Uterus (tissue), 4 donors: ENCODE measurements at places on chromosomes 2 and 18. TPM values are rescaled to one million over a fixed set of nuclear protein-coding genes. Genes with fewer than 3 reads are reported as not detected.

DSC1 gene
- not detected for total RNA-seq

IRS1 gene
- 11.5 TPM for total RNA-seq

TCF23 gene
- 84.6 TPM for total RNA-seq

PROKR1 gene
- total RNA-seq = 0.27 TPM

NOSTRIN gene
- total RNA-seq = 192 TPM

FEV gene
- not detected for total RNA-seq

ARHGAP28 gene
- 6.2 TPM for total RNA-seq

ARHGEF4 gene
- total RNA-seq = 1.8 TPM

COX5B gene
- 444 TPM for total RNA-seq

RGPD4 gene
- not detected for total RNA-seq

ASB18 gene
- total RNA-seq = not detected

- no peak for DNase-seq
Observed at GRCh38 chr2:240386326-240386725, 49.1 kb upstream of the GPC1 start.

DNA sequence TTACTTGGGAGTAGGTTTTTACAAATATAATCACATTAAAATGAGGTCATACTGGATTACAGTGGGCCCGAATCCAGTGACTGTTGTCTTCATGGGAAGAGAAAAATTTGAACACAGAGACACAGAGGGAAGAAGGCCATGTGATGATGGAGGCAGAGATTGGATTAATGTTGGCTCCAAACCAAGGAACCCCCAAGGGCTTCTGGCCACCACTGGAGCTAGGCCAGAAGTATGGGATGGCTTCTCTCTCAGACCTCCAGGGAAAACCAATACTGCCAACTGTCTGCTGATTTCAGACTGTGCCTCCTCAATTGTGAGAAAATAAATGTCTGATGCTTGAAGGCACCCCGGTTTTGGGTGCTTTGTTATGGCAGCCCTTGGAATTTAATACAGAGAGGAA, 76.0 kb downstream of the ALPK2 start:
- no peak for DNase-seq

GRCh38 chr2:72689579-72690195, 136.1 kb downstream of the EXOC6B start:
- no peak for DNase-seq

DNA sequence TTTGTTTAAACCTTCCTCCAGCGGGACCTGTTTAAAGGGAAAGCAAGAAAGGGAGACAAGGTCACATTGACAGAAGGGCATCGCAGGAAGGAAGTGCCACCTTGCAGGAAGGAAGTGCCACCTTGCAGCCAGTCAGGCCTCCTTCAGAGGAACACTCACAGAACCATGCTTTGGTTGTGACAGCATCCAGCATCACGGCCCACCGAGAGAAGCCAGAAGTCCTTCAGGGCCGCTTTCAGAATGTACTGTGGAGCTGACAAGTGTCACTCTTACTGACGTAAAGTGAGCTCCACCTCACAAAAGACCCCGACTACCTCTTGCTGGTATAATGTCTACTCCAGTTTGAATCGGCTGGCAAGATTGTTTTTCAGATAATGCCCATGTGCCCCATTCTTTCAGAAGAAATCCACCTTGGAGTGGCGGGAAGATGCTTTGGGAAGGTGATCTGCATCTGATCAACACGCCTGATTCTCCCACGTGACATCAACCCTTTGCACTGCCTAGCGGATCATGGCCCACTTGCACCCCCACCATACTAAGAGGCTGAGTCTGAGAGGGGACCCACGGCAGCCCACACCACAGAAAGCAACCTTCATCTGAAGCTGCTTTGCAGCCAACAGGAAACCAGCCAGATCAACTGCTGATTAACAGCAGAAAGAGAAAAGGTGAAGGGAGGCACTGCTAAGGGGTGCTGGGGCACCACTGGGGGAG, 99.8 kb downstream of the UXS1 start:
- DNase-seq = no peak

DNA sequence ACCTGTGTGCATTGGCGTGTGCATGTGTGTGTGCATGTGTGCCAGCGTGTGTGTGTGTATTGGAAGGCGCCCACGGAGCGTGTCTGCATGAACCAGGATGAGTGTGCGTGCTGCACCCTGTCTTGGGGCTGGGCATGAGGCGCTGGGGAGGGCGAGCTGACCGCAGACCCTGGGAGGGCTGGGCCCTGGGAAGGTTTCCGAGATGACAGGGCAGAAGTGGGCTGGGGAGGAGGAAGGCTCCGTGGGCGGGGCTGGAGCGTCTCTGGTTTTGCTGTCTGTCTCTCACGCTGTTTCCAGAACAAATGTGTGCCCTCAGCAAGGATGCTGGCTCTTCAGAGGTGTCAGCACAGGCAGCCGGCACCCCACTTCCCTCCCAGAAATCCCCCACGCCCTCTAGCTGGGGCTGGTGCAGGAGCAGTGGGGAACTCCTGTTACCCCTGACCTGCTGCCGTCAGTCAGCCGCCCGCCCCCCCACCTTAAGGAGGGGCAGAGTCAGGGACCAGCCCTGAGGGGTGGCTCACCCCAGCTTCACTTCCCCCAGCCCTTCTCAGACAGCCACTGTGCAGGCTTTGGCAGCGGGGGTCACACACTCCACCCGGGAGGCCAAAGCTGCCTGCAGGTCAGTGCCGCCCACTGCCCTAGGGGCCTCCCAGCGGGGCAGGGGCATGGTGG, at the start of gene GPR35:
Gene GPR35 (plus strand): TSS at position 531 of the 672 bp plus-strand sequence. CDS start 4,473 bp downstream, outside the sequence.
- no peak for DNase-seq

GRCh38 chr2:43480874-43481273, 115.0 kb downstream of the THADA start:
- no peak for DNase-seq

DNA sequence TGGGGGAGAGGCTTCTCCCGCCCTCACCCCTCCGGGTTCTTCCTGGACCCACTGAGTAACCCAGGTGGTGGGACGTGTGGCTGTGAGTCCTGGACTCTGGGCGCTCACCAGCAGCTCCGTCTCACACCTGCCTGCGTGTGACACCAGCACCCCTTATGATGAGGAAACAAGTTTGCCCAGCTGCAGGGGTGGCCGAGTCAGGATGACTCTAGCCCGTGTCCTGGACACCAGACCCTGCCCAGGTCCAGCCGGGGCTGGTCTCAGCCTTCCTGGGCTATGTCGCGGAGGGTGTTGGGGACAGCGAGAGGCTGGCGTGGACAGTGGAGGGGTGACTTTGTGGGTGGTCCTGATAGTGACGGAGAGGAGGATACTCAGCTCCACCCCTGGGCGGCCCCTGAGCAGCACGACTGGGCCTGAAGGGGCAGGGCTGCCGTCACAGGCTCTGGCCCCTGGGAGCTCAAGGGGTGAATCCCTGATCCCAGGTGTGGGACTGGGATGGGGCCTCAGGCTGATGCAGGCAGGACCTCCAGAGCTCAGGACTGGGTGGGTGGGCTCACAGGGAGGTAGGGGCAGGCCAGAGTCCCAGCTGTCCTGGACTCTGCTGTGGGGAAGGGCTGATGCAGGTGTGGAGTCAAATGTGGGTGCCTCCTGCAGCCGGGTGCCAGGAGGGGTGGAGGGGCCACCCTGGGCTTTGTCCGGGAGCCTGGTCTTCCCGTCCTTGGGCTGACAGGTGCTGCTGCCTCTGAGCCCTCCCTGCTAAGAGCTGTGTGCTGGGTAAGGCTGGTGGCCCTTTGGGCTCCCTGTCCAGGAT, 3.7 kb downstream of the GPR35 start:
- DNase-seq = no peak

DNA sequence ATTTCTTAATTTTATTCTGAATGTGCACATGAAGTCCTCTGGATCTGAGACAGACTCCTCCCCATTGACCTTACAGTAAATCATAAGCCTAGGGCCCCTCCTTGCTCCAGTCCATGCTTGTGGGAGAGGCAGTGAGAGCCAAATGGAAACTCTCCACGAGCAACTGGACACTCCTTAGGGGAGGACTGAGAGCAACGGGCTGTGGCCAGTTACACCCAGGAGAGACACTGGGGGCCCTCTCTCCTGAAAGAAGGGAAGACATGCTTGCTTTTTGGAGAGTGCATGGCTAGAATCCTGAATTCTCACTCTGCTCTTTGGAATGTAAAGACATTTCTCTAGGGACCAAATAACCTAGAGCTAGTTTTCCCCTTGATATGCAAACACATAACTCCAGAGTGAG, 49.0 kb upstream of the BIN1 start:
- DNase-seq = peak; percentile 83

GRCh38 chr2:157838442-157839161, 37.5 kb downstream of the ACVR1 start:
- DNase-seq = no peak

GRCh38 chr2:70078384-70078783, 8.9 kb upstream of the PCBP1 start:
- DNase-seq = no peak

GRCh38 chr2:82959727-82960126, 1499.4 kb downstream of the SUCLG1 start:
- DNase-seq = no peak

- DNase-seq = no peak
Observed at GRCh38 chr2:7242189-7242867, 325.1 kb downstream of the RNF144A start.

- DNase-seq = no peak
Observed at GRCh38 chr18:12288403-12288755, 19.7 kb upstream of the TUBB6 start.

DNA sequence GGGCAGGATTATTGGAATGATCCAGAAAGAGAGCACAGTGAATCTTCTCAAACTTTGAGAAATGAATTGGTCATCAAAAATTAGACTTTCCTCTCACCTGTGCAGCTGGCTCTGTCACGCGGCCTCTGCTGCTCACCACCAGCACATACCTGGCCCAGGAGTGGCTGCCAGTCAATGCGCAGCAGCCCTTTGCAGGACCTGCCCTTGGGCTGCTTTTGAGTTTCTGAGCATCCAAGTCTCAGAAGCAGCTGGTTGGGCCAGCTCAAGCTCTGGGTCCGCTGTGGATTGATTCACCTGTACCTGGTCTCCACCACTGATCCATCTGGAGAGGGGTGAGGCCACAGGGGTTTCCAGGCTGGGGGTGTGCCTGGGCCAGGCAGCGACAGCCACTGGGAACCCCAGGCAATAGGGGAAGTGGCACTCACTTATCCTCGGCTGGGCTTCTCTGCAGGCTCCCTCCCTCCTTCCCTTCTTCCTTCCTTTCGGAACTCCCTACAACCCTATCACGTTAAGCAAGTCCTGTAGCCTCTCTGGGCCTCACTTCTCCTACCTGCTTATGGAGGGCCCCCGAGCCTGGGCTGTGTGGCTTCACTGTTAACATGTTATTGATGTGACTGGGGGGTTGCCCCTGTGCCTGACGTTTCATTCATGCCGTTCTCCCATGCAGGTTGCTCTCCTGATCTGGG, 48.1 kb downstream of the SH3BP4 start:
- DNase-seq = no peak

GRCh38 chr2:224354632-224355211, 47.2 kb downstream of the FAM124B start:
- no peak for DNase-seq

DNA sequence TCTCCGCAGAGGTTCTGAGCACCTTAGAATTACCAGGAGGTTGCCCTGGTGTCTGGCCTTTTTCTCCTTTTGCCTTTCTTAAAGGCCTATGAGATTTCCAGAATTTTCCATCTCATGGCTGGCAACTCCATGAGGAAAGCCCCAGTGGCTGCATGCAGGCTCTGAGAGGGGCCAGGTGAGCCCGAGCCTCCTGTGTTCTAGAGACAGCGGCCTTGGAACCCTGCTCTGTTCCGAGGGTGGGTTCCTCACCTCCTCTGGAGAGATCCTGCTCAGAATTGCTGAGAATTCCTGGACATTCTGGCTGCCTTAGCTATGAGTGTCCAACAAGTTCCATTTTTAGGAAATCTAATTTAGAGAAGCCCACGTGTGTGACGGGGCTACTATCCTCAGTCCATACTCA, 35.7 kb upstream of the HPCAL1 start:
- DNase-seq = peak; percentile 5

- no peak for DNase-seq
Observed at GRCh38 chr2:196160101-196160500, 11.3 kb downstream of the STK17B start.

- DNase-seq = no peak
Observed at GRCh38 chr2:104312684-104313083, 541.2 kb upstream of the POU3F3 start.

GRCh38 chr2:230230087-230230486, 4.6 kb downstream of the SP140 start:
- DNase-seq = no peak

GRCh38 chr2:45857275-45857609, 205.8 kb downstream of the PRKCE start:
- no peak for DNase-seq

- DNase-seq = no peak
Observed at GRCh38 chr2:263022-263738, 652 bp downstream of the SH3YL1 start.

GRCh38 chr2:146913476-146913875, 931.4 kb upstream of the ACVR2A start:
- no peak for DNase-seq

- DNase-seq = no peak
Observed at GRCh38 chr18:62372156-62372555, 47.0 kb downstream of the TNFRSF11A start.

DNA sequence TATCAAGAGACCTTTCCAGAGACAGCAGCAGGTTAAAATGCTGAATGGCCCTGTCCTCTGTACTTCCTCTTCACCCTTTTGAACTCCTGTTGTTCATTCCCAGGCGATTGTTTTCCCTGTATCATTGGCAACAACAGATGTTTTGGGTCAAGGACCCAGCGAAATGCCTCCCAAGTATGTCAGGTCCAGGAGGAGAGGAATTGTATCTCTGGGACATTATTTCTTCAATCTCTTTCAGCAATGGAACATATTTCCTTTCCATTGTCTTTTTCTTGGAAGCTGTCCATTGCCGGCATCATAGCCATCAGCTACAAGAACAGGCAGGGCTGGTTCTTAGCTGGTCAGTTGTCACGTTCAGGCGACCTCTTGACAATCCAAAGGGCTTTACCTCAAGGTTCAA, 76.2 kb downstream of the NRP2 start:
- DNase-seq = no peak

GRCh38 chr18:46073474-46074331, 1.6 kb upstream of the PSTPIP2 start:
- DNase-seq = peak; percentile 44

DNA sequence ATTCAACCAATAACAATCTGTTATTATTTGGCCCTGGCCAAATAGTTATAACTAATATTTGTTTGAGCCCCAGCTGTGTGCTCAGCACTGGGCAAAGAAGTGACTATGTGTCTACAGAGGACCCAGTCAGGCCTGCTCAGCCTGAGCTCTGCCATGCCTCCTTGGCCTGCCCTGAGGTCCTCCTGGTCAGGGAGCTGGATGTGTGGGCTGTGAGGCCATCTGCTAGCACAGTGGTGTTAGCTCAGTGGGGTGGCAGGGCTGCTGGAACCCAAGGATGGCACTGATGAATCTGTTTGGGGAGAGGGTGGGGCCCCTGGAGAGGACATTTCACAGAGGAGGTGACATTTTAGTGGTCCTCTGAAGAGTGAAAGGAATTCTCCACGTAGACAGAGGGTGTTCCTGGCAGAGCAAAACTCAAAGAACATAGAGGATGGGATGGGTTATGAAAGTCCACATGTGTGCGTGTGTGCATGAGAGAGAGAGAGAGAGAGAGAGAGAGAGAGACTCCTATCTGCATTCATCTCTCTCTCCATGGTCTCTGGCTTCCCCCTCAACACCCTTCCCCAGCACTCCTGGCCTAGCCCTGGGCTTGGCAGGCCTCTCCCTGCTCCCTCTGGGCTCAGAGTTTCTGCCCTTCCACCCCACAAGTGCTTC, 21.2 kb upstream of the ATOH8 start:
- DNase-seq = no peak

GRCh38 chr2:12282780-12283695, 433.7 kb upstream of the TRIB2 start:
- DNase-seq = no peak
